ENCODE measurements at places on chromosomes 7 and 10.

GRCh38 chr7:90474284-90475210 lies 5.1 kb downstream of the PTTG1IP2 start:
- no peak for DNase-seq

GRCh38 chr7:132846086-132846485 lies 235.8 kb downstream of the CHCHD3 start:
- DNase-seq, result no peak

GRCh38 chr10:118305730-118306129 lies 36.4 kb downstream of the FAM204A start:
- DNase-seq, result no peak

DNA sequence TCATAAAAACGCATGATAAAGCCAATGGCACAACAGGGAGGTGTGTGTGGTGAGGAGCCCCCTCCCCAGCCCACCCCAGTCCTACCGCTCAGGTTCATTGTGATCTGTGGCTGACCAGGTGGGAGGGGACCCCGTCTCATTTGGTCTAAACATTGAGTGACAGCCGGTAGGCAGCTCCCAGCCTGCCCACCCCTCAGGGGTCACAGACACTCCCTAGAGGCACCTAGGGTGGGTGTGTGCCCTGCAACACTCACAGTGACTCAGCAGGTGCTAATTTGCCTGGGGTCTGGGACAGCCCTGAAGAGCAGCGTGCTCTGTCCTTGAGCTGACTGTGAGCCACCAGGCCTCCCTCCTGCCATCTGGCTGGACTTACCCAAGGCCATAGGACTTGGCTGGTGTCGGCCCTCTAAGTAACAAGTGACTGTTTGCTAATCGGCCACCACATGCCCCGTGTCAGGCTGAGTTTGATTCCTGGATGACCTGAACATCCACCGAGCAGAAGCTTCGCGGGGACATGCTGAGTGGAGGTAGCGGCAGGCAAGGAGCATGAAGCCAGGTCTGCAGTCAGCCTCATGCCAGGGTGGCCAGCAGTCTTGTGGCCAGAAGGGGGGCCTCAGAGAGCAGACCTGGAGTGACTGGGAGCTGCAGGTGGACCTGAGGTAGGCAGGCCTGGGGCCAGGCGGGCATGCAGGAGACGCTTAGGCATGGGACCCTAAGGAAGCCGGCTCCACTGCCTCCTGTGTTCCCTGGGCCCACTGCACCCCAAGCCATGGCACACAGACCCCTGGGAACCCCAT lies 282.3 kb upstream of the SHH start:
- DNase-seq, result no peak

DNA sequence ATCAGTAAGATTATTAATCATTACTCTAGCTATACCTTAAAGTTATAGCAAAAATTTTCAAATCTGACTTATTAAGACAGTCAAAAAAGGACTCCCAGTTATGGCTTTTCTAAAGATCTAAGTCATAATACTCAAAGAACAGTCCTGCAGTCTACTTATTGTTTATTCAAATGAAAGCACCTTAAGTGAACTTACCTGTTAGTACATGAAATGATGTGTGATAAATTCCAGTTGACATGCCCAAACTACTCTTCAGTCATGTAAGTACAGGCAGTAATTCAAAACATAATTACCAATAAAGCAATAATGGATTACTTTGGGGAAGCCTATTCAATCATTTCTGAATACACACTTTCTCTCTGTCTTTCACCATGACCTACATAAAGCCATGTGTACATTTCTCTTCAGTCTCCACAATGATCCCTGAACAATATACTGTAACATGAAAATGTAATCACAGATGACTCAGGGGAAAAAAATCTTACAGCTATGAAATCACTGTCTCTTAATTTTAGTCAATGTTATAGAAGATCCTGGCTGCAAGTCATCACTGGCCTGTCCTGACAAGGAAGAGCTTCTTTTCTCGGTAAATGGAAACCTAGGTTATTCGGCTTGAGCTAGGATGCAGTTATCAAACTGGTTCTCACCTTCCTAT lies 420.7 kb upstream of the LRRTM3 start:
- DNase-seq, result no peak

DNA sequence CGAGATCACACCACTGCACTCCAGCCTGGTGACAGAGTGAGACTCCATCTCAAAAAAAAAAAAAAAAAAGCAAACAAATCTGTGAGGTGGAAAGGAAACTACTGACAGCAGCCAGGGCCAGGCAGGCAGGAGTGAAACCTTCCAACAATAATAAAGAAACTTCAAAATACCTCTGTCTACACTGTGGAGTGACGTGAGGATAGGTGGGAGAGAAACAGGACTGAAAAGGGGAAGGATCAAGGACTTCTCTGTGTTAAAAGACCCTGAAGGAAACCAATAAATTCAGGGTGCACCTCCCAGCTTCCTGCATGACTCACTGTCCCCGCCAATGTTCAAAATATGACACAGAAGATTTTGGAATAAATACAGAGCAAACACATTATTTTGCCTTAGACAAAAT lies 82.9 kb downstream of the KIAA1549 start:
- no peak for DNase-seq

DNA sequence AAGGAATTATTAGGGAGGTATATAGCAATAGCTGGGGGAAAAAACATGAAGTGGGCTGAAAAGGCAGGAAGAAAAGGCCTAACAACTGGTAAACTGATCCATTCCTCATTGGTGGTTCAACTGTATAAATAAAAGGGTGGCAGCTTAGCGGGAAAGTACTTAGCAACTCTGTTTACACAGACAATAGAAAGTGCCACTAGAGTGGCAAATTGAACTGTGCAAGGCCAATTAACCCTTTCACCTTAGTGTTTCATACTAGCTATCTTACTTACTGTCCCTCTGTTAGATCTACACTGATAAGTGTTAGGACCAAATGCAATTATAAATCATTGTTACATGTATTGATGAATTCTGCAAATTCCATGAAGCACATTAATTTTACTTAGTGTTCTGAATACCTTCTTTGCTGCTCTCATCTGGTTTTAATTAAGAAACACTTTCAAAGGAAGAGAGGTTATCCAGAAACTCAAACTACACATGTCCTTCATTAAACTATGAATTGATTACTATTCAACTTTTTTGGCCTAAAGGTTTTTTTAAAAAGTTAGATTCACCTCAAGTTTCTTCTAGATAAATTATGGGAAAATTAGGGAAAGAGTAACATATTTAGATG lies 28.0 kb downstream of the DNAJC1 start:
- DNase-seq, result no peak

- peak; percentile 39 for DNase-seq
Observed at GRCh38 chr7:129091484-129092002, 36.6 kb upstream of the TNPO3 start.

- no peak for DNase-seq
Observed at GRCh38 chr10:21083861-21084260, 186.8 kb upstream of the NEBL start.
